Caki2 (cell line): ENCODE measurements at places on chromosomes 5 and 9. TPM values are rescaled to one million over a fixed set of nuclear protein-coding genes. Genes with fewer than 3 reads are reported as not detected.

DNA sequence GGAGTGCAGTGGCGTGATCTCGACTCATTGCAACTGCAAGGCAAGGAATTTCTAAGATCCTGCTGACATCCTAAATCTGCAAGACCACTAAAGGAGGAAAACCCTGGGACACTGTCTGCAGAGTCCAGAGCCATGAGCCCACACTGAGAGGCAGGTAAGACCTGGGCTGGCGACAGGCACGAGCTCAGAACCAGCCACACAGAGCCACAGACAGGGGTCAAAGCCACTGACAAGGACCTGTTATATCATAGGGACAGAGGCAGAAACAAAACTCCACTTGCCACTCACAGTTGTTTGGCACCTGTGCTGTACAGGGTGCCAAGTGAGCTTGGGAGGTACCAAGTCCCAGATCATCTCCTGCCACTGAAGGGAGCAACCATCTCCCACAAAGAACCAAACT is 34.2 kb downstream of the IPPK start:
- no peak for DNase-seq

- no peak for DNase-seq
Measured at GRCh38 chr5:39598661-39599248, 174.0 kb upstream of the DAB2 start.

GRCh38 chr9:115921301-115921700 is 232.3 kb upstream of the PAPPA start:
- DNase-seq: no peak

Gene ACOT12
- total RNA-seq: not detected in 2 replicates

DNA sequence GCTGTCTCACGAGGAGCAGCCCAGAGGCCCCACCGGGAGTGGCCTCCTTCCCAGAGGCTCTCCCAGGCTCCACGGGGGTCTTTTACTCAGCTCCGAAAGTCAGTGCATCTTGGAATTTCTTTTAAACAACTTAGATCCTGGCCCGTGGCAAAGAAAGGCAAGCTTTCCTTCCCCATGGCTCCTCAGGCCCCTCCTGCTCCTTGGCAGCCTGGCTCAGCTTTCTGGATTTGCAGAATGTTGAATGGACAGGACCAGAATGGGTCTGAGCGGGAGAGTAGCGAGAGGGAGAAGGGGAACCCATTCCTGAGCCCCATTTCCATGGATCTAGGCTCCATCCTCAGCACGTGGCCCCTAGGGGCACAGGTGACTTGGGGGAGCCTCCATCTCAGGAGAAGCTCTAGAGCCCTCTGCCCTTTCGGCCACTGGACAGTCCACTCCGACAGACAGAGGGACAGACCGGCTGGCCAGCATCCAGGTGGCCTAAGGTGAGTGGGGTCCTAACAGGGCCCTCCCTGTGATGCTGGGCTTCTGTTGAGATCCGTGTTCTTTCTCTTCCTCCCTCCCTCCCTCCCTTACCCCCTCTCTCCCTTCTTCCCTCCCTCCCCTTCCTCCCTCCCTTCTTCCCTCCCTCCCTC is 173.9 kb upstream of the PPP1R26 start:
- no peak for DNase-seq
